NCI-H748 treated with DMSO at 0.1 percent for 48 hours (cell line): ENCODE measurements at places on chromosomes 4 and X.

- DNase-seq: no peak
Measured at GRCh38 chr4:5968246-5968645, 50.0 kb downstream of the C4orf50 start.

DNA sequence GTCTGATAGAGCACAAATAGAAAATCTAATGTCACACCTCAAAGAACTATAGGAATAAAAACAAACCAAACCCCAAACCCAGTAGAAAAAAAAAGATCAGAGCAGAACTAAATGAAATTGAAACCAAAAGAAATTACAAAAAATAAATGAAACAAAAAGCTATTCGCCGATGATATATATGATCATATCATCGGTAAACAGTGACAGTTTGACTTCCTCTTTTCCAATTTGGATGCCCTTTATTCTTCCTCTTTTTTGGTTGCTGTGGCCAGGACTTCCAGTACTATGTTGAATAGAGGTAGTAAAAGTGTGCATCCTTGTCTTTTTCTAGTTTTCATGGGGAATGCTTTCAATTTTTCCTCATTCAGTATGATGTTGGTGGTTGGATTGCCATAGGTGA lies 215.3 kb upstream of the AR start:
- DNase-seq: no peak

DNA sequence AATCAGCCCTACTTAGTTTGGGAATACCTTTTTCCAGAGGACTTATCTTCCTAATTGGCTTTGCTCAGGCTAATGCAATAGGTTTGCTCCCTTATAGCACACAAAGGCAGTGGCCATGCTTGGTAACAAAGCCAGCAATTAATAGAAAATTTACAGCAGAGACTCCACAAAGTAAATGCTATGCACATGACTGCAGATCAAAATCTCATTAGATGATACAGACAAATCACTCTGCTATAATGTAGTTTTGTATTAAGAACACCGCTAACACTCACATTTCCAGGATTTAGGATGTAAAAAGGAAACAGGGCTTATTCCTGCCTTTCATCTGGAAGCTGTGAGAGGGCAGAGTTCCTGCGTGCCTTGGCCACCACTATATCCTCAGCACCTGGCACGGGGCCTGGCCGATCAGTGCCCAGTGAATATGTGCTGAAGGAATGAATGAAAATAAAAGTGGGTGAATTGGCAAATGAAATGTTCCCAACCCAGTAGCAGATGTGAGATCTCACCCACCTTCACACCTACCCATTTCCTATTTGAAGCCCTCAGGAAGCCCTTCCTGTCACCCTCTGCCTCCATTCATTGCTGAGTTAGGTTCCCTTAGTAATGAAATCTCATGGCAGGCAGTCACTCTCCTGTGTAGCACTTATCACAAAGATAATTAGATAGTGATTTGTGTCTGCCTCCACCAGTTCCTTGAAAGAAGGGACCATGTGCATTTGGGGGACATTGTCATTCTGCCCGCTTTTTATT lies 5.1 kb downstream of the SEPTIN6 start:
- no peak for DNase-seq

- DNase-seq: no peak
Measured at GRCh38 chr4:48493452-48494100, 3.5 kb downstream of the ZAR1 start.

DNA sequence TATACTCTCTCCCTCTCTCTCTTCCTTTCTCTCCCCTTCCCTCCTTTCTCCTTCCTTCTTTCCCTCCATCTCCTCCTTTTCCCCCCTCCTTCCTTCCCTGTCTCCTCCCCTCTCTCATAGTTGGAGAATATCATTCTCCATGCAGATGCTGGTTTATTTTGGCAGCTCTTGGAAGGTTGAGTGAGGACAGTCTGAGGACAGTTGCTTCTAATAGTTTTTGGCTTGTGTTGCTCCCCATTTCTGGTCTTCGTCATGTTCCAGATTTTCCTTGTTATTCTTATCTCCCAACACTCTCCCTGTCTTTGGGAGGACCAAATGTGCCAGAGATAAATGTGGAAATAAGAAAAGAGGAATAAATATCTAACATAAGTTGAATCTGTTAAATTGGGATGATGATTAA lies 263.0 kb downstream of the FRMPD4 start:
- DNase-seq: no peak

GRCh38 chrX:121456315-121456714 lies 408.9 kb downstream of the GLUD2 start:
- DNase-seq: no peak

GRCh38 chr4:84809946-84810345 lies 156.5 kb downstream of the WDFY3 start:
- DNase-seq: no peak

- DNase-seq: no peak
Measured at GRCh38 chr4:14719053-14719452, 283.2 kb upstream of the CPEB2 start.

- no peak for DNase-seq
Measured at GRCh38 chrX:109036624-109037023, 300.3 kb upstream of the IRS4 start.
